ENCODE measurements at places on chromosomes 11 and 22.

DNA sequence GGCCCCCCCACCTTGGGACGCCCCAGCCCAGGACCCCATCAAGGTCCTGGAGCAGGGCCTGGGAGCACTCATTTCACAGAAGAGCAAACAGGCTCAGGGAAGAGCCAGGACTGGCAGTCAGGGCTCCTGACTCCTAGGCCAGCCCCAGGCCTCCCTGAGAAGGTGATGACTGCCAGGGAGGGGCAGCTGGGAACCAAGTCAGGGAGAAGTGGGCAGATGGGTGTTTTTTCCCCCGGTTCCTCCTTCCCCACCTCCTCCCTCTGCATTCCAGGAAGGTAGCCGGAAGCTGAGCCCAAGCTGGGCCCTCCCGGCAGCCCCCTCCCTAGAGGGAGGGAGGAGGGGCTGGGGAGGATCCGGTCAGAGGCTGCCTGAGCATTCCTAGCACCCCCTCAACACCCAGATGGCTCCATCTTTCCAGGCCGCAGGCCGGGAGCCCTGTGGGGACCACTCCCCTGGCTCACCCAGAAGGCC lies 19.6 kb downstream of the MYRF start:
- no peak for DNase-seq

GRCh38 chr11:31325160-31325559 lies 44.4 kb downstream of the DCDC1 start:
- no peak for DNase-seq

DNA sequence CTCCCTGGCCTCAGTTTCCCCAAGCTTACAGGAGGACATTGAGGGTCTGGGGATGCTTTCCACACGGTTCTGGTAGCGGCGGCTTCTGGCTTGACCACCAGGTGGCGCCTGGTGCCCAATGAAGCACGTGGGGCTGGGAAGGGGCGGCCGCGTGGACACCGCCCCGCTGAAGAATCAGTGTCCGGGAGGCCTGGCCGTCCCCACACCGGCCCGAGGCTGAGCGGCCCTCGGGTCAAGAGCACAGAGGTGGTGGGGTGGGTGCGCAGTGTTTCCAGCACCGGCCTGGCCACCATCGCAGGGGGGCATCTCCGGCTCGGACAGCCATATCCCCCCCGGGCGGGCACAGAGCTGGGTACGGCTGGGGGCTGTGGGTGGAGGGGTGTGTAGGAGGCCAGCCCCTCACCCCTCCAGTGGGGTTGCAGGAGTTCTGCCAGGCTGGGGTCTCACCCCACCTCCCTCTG lies 27.8 kb upstream of the PPARA start:
- DNase-seq: peak; percentile 48

DNA sequence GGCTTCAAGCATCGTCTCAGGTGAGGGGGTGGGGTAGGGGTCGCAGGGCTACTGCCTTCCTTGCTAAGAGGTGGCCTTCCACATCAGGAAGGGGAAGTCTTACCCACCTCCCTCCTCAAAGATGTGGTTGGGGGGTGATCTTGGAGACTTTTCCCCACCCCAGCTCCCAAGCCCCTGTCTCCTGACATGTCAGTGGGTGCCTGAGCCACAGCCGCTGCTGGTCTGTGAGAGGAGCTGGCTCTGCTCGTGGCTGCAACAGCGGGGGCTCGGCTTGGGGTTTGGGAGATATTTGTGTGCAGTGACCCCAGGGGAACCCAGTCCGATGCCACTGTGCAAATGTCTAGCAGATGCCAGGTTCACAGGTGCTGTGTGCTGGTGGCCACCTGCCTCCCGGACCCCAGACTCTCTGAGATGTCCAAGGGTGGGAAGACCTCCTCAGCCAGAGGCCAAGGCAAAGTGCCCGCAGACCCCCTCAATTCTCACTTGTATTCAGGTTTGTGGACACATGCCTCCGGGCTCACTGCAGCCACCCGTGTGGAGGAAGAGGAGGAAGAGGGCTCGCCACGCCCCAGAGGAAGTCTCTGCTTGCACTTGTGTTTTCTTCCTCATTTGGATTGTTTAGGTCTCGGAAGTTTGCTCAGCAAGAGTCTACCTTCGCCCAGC lies 1.9 kb downstream of the KCNQ1 start:
- no peak for DNase-seq

DNA sequence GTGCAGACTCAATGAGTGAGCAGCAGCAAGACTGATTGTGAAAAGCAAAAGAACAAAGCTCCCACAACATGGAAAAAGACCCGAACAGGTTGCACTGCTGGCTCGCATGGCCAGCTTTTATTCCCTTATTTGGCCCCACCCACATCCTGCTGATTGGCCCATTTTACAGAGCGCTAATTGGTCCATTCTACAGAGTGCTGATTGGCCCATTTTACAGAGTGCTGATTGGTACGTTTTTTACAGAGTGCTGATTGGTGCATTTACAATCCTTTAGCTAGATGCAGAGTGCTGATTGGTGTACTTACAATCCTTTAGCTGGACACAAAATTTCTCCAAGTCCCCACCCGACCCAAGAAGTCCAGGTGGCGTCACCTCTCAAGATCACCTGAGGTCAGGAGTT lies 15.3 kb upstream of the SLC25A1 start:
- no peak for DNase-seq

DNA sequence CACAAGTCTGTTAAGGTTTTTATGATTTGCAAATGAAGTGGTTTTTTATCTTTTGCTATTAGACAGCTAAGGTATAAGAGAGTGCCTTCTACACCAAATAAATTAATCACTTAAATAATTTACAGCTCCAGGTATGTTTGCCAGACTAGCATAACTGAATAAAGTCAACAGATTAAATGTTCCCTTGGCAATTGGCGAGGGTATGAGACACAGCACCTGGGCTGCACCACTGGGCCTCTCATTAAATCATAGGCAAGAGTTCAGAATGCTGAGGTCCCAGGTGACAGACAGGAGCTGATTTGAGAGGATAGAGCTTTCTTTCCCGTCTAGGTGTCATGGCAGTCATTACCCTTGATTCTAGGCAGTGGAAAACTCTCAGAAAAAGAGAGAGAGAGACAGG lies 62.6 kb upstream of the WT1 start:
- no peak for DNase-seq

- DNase-seq: no peak
Measured at GRCh38 chr11:56706486-56706885, 7.6 kb downstream of the OR9G1 start.
